Sigmoid colon (tissue), 7 donors: ENCODE measurements at places on chromosomes 11 and 22. TPM values are rescaled to one million over a fixed set of nuclear protein-coding genes. Genes with fewer than 3 reads are reported as not detected.

GRCh38 chr11:120285256-120285655 is 39.8 kb upstream of the TLCD5 start:
- H3K27ac ChIP-seq = no peak overlapping the region
- no peak overlapping the region for H3K4me3 ChIP-seq
- no peaks in the 10 kb centered on the region for H3K4me1 ChIP-seq

- H3K4me1 ChIP-seq = no peaks in the 10 kb centered on the region
- H3K27ac ChIP-seq = no peak overlapping the region
Measured at GRCh38 chr11:118200901-118201680, 23.7 kb downstream of the JAML start.

DNA sequence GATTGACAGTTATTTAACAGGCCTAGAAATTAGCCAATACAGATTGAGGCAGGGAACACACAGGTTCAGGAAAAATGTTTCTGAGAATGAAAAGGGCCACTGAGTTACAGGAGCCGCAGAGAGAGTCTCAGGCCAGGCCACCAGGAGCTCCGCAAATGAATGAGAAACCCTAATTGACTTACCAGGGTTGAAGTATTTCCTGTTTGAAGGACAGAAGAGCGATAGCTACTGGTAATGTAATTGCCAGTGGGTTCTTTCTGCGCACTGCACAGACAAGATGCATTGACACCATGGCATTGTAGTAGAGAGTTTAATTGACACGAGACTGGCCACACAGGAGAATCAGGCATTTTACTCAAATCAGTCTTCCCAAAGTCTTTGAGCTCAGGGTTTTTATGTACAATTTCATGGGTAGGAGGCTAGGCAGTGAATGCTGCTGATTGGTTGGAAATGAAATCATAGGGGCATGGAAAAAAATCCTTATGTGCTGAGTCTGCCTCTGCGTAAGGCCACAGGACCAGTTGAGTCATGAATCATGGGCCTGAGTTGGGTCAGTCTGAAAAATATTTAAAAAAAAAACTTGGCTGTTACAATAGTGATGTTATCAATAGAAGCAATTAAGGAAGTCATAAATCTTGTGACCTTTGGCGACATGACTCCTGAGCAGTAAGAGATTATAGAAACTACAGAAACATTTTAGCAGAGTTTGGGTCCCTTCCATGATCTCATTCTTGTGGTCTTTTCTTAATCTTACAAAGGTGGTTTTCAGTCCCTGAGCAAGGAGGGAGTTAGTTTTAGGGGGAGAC is 203.8 kb downstream of the CASP12 start:
- no peaks in the 10 kb centered on the region for H3K36me3 ChIP-seq
- H3K4me3 ChIP-seq = no peak overlapping the region
- H3K4me1 ChIP-seq = no peaks in the 10 kb centered on the region
- no peak overlapping the region for H3K27ac ChIP-seq
- DNase-seq = no peak
- no peaks in the 10 kb centered on the region for H3K27me3 ChIP-seq

GRCh38 chr11:62542111-62542745 is 4.4 kb downstream of the AHNAK start:
- H3K4me1 ChIP-seq = peaks cover 54% of the 10 kb centered on the region
- H3K27me3 ChIP-seq = no peaks in the 10 kb centered on the region
- peak overlapping the region; percentile 99 for H3K27ac ChIP-seq
- H3K4me3 ChIP-seq = peak overlapping the region; percentile 93

Gene KDM4D
- total RNA-seq = 0.36 TPM

Gene CAPN5
- 5.1 TPM for total RNA-seq

Gene DMC1
- 43.3 TPM for total RNA-seq

Gene C11orf98
- 27.8 TPM for total RNA-seq

Gene CYTH4
- 6.1 TPM for total RNA-seq

DNA sequence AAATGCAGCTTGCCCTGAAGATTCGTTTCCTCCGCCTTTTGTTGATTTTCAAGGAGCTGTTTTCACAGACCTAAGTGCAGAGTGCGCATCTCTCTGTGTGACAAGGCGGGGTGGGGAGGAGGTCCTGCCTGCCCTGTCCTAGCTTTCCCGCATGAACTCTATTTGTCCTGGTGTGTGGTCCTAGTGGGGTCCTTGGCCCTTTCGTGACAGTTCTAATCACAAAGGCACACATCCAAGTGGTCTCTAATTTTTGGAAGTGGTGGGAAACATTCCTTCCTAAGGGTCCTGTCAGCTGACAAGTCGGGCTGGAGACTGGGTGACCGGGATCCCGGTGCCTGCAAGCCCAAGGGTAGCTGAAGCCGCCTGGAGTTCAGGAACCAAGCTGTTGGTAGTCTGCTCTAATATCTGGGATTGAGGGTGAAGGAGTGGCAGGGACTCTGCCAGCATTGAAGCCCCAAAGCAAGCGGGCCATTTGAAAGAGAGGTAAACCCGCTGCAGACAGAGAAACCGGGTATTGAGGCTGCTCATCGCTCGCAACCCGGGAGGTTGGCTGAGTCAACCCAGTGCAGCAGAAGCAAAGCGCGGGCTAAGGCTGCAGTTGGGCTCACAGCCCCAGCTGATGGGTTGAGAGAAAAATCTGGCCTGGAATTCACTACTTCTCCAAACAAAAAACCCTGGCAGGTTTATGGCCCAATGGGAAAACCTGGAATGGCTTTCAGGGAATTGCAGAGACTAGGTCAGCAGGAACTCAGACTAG is 28.1 kb upstream of the FBXO3 start:
- peaks cover 40% of the 10 kb centered on the region for H3K27me3 ChIP-seq
- peak overlapping the region; percentile 37 for H3K4me3 ChIP-seq
- H3K36me3 ChIP-seq = no peaks in the 10 kb centered on the region
- peak; percentile 74 for DNase-seq

GRCh38 chr22:44885806-44886360 is 123.9 kb downstream of the PHF21B start:
- no peak for DNase-seq
- H3K4me3 ChIP-seq = no peak overlapping the region
- H3K27me3 ChIP-seq = no peaks in the 10 kb centered on the region
- H3K27ac ChIP-seq = no peak overlapping the region
- H3K4me1 ChIP-seq = no peaks in the 10 kb centered on the region
- H3K36me3 ChIP-seq = no peaks in the 10 kb centered on the region

Gene OR4C5
- total RNA-seq = not detected

Gene APOBEC3C
- total RNA-seq = 20.5 TPM

GRCh38 chr11:47560426-47560825 is 5.0 kb upstream of the PTPMT1 start:
- H3K4me1 ChIP-seq = peaks cover 9% of the 10 kb centered on the region
- no peaks in the 10 kb centered on the region for H3K36me3 ChIP-seq
- no peak overlapping the region for H3K4me3 ChIP-seq
- DNase-seq = no peak
- H3K27ac ChIP-seq = no peak overlapping the region
- no peaks in the 10 kb centered on the region for H3K27me3 ChIP-seq

DNA sequence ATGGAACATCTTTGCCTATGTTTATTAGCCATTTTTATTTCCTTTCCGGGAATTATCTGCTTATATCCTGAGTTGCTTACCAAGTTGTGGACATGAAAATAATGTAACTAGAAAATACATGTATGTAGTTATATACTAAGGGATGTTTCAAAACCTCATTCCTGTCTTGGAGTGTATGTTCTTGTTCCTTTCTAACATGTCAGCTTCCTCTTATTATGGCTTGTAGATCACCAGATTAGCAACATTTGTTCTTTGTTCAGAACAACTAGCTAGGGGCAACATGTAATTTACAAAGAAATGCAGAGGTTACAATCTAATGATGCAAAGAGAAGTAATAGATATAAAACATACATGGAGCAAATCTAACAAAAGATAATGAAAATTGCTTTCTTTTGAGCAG is 13.1 kb upstream of the TMEM123 start:
- no peak overlapping the region for H3K27ac ChIP-seq
- H3K36me3 ChIP-seq = no peaks in the 10 kb centered on the region
- no peaks in the 10 kb centered on the region for H3K27me3 ChIP-seq
- H3K4me3 ChIP-seq = no peak overlapping the region
- no peak for DNase-seq
- H3K4me1 ChIP-seq = peaks cover 21% of the 10 kb centered on the region

GRCh38 chr22:37973271-37974170 is 10.8 kb downstream of the SOX10 start:
- no peaks in the 10 kb centered on the region for H3K4me1 ChIP-seq
- peaks cover 24% of the 10 kb centered on the region for H3K36me3 ChIP-seq
- no peak for DNase-seq
- H3K27me3 ChIP-seq = no peaks in the 10 kb centered on the region
- no peak overlapping the region for H3K27ac ChIP-seq

GRCh38 chr11:11513422-11513821 is 108.4 kb downstream of the GALNT18 start:
- H3K27ac ChIP-seq = peak overlapping the region; percentile 72
- no peak for DNase-seq
- H3K4me1 ChIP-seq = peaks cover 62% of the 10 kb centered on the region
- no peak overlapping the region for H3K4me3 ChIP-seq
- H3K36me3 ChIP-seq = no peaks in the 10 kb centered on the region

GRCh38 chr11:4677948-4678347 is 19.7 kb downstream of the OR51E2 start:
- H3K36me3 ChIP-seq = no peaks in the 10 kb centered on the region
- H3K4me3 ChIP-seq = no peak overlapping the region
- DNase-seq = no peak
- no peaks in the 10 kb centered on the region for H3K27me3 ChIP-seq

Gene TUBA8
- 1.1 TPM for total RNA-seq

Gene GDPD4
- total RNA-seq = not detected

Gene LUZP2
- 0.16 TPM for total RNA-seq

DNA sequence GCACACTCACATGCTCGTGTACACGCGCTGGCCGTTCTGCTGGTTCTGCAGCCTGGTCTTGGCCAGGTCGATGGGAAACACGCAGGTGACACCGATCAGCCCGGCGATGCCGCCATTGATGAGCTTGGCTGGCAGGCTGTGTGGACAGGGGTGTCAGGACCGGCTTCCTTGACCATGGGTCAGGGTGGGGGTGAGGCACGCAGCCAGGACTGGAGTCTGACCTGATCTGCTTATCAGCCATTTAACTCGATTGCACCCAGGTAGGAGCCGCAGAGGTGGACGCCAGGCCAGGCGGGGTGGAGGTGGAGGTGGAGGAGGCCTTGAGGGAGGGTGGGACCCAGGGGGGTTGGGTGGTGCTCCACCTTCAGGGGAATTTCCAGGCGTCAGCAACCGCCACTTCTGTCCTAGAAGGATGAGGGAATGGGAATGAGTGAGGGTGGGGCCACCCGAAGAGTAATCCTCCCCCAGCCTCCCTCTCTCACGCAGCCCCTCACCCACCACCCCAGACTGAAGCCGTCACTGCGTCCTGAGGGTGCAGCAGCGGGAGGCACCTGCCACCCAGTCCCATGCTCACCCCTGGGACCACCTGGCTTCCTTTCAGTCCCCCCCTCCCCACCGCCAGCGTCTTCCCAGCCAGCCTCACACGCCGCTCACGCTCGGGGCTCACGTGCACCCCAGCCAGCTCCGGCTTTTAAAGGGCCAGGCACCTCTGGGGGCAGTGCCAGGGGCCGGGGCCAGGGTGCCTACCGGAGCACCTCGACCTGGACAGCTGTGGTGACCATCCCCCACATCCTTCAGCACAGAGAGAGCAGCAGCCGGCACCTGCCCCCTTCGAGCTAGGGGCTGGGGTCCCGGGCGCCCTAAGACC is 3.1 kb downstream of the SLC25A22 start:
- H3K4me3 ChIP-seq = peak overlapping the region; percentile 62
- DNase-seq = no peak
- peaks cover 2% of the 10 kb centered on the region for H3K27me3 ChIP-seq
- peak overlapping the region; percentile 84 for H3K27ac ChIP-seq

Gene XKR3
- not detected for total RNA-seq

- no peaks in the 10 kb centered on the region for H3K4me1 ChIP-seq
- H3K27ac ChIP-seq = no peak overlapping the region
- DNase-seq = no peak
- no peaks in the 10 kb centered on the region for H3K36me3 ChIP-seq
- H3K27me3 ChIP-seq = no peaks in the 10 kb centered on the region
- H3K4me3 ChIP-seq = no peak overlapping the region
Measured at GRCh38 chr22:22925805-22926369, 38.3 kb downstream of the IGLL5 start.

Gene CECR2
- total RNA-seq = 1.5 TPM

GRCh38 chr11:107840129-107840484 is 18.5 kb downstream of the SLC35F2 start:
- DNase-seq = no peak
- H3K4me1 ChIP-seq = peaks cover 16% of the 10 kb centered on the region
- no peaks in the 10 kb centered on the region for H3K36me3 ChIP-seq
- H3K4me3 ChIP-seq = no peak overlapping the region
